Muscle of arm (tissue), 14 donors: ENCODE measurements at places on chromosomes 1 and 21.

GRCh38 chr1:94578856-94579255, 37.3 kb upstream of the F3 start:
- DNase-seq = no peak

- no peak for DNase-seq
Observed at GRCh38 chr1:213247038-213247437, 196.0 kb downstream of the RPS6KC1 start.

- DNase-seq = peak; percentile 69
Observed at GRCh38 chr1:24070821-24071393, 41.0 kb downstream of the MYOM3 start.

DNA sequence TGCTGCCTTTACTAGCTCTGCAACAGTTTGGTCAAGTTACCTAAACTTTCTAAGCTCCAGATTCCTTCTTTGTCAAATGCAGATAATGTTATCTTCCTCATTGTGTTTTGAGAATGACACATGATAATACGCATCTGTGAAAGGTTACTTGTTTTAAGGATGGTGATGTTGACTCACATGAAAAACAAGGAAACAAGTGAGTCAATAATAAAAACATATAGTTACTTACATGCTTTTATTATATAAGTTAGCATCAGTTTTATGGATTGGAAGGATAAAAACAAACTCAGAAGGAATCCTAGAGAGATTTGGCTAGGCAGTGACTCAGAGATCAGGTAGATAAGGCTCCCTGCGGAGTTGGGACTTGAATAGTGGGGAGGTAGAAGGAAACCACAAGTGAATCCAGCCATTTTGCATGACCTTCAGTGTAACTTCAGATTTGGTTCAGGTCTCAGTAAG, 144.6 kb downstream of the LMO4 start:
- no peak for DNase-seq
